Epithelial cell of alveolus of lung (primary cell): ENCODE measurements at places on chromosomes 1 and 21. TPM values are rescaled to one million over a fixed set of nuclear protein-coding genes. Genes with fewer than 3 reads are reported as not detected.

TPRG1L gene
- 14.4 and 22.6 TPM in 2 replicates for total RNA-seq

HES4 gene
- 11.4 and 13.4 TPM in 2 replicates for total RNA-seq

OR2AK2 gene
- total RNA-seq: not detected in 2 replicates

FMN2 gene
- total RNA-seq: 0.08 and 0.39 TPM in 2 replicates

RAB4A gene
- total RNA-seq: 25.0 and 27.1 TPM in 2 replicates

CHRM3 gene
- total RNA-seq: 0.13 and 3.8 TPM in 2 replicates

RUNX3 gene
- 0.08 and 0.91 TPM in 2 replicates for total RNA-seq

BCAN gene
- total RNA-seq: not detected in 2 replicates

CRYZ gene
- 13.8 and 21.2 TPM in 2 replicates for total RNA-seq

PROX1 gene
- total RNA-seq: under 0.01 and 0.32 TPM in 2 replicates

CASQ2 gene
- 1.5 TPM in 1 of 2 replicates, not detected in the other for total RNA-seq

CDCA8 gene
- total RNA-seq: 6.2 and 17.8 TPM in 2 replicates

CD1B gene
- total RNA-seq: not detected in 2 replicates
